Body of pancreas (tissue), 4 donors: ENCODE measurements at places on chromosomes 5 and 9.

- no peaks in the 10 kb centered on the region for H3K27me3 ChIP-seq
- H3K4me1 ChIP-seq, result peaks cover 78% of the 10 kb centered on the region
- DNase-seq, result no peak
- no peaks in the 10 kb centered on the region for H3K36me3 ChIP-seq
- H3K4me3 ChIP-seq, result no peak overlapping the region
Observed at GRCh38 chr5:168307925-168308584, 16.6 kb downstream of the WWC1 start.

DNA sequence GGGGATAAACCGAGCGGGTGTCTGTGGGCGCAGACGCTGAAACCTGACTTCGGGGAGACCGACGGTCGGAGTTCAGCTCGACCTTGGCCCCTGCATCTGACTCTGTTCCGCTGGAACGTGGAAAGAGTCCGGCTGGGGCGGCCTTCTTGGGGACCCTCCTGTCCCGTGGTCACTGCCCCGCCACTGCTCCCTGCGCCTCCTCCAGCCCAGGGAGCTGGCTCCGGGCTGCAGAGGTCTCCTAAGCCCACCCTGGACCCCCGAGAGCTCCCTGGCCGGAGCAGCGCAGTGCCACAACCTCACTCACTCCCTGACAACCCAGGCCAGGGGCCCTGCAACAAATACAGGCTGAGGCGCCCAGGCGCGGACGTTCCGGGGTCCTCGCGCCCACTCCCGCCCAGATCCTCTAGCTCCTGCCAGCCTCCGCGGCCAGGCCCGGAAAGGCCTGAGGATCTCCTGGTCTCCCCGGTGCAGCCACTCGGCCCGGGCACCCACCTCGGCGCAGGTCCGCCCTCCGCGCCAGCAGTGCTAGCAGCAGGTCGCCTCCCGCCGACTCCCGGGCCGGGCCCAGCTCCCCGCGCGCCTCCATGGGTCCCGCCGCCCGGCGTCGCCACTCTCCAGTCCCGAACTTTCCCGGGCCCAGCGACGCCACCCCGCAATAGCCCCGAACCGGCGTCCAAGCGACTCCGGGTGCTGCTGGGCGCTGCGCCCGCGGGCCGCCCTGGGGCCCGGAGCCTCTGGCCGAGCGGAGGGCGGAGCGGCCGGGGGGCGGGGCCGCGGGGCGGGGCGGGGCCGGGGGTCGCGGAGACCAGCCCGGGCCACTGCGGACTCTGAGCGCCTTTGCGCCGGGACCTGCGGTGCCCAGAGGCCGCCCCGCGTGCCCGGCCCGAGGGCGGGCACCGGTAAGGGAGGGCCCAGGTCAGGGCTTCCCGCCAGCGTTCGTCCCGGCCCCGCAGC, 2.2 kb downstream of the LHX3 start:
- DNase-seq, result no peak
- H3K4me3 ChIP-seq, result no peak overlapping the region
- H3K36me3 ChIP-seq, result no peaks in the 10 kb centered on the region
- H3K27me3 ChIP-seq, result peaks cover 42% of the 10 kb centered on the region
- no peak overlapping the region for H3K27ac ChIP-seq
- H3K4me1 ChIP-seq, result peaks cover 14% of the 10 kb centered on the region

DNA sequence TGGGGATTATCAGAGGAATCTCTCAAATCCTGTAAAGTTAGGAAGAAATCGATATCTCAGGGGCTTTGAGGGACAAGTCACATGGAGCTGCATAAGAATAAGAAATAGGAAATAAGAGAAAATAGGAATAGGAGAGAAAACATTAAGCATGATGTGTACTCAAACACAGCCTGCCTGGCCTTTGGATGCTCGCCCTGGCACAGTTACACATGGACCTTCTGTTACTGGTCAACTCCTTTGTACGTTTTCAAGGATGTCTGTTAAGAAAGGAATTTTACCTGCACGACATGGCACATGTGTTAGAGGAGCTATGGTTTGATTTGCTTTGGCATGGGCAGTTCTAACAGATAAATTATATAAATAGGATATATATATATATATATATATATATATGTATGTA, 321.2 kb downstream of the CDH12 start:
- no peaks in the 10 kb centered on the region for H3K4me1 ChIP-seq
- no peaks in the 10 kb centered on the region for H3K36me3 ChIP-seq
- no peak overlapping the region for H3K4me3 ChIP-seq
- H3K27me3 ChIP-seq, result no peaks in the 10 kb centered on the region
- H3K27ac ChIP-seq, result no peak overlapping the region
- DNase-seq, result no peak

GRCh38 chr5:115260248-115260647, 2.4 kb downstream of the PGGT1B start:
- no peak overlapping the region for H3K4me3 ChIP-seq
- H3K27me3 ChIP-seq, result no peaks in the 10 kb centered on the region

DNA sequence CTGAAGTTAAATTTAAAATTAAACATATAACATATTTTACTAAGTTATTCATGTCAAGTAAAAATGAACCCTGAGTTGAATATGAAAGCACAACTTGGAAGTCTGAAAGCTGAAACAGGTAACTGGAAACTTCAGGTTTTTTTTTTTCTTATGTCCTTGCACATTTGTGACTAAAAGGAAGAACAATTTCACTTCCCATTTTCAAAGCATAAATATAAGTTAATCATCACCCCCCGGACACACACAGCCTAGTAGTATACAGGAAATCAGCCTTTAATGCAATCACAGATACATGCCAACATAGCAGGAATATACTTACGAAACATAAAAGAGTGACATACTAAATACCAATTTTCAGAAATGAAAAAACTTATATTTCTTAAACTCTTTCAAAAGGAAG, 225.9 kb downstream of the RFX3 start:
- H3K4me1 ChIP-seq, result no peaks in the 10 kb centered on the region
- H3K27ac ChIP-seq, result no peak overlapping the region
- H3K36me3 ChIP-seq, result no peaks in the 10 kb centered on the region
- H3K27me3 ChIP-seq, result no peaks in the 10 kb centered on the region
- H3K4me3 ChIP-seq, result no peak overlapping the region

- peaks cover 44% of the 10 kb centered on the region for H3K4me1 ChIP-seq
- H3K27ac ChIP-seq, result no peak overlapping the region
- H3K4me3 ChIP-seq, result peak overlapping the region; percentile 83
- H3K36me3 ChIP-seq, result no peaks in the 10 kb centered on the region
- DNase-seq, result no peak
- no peaks in the 10 kb centered on the region for H3K27me3 ChIP-seq
Observed at GRCh38 chr9:126861707-126862103, 1.3 kb downstream of the ZBTB34 start.

DNA sequence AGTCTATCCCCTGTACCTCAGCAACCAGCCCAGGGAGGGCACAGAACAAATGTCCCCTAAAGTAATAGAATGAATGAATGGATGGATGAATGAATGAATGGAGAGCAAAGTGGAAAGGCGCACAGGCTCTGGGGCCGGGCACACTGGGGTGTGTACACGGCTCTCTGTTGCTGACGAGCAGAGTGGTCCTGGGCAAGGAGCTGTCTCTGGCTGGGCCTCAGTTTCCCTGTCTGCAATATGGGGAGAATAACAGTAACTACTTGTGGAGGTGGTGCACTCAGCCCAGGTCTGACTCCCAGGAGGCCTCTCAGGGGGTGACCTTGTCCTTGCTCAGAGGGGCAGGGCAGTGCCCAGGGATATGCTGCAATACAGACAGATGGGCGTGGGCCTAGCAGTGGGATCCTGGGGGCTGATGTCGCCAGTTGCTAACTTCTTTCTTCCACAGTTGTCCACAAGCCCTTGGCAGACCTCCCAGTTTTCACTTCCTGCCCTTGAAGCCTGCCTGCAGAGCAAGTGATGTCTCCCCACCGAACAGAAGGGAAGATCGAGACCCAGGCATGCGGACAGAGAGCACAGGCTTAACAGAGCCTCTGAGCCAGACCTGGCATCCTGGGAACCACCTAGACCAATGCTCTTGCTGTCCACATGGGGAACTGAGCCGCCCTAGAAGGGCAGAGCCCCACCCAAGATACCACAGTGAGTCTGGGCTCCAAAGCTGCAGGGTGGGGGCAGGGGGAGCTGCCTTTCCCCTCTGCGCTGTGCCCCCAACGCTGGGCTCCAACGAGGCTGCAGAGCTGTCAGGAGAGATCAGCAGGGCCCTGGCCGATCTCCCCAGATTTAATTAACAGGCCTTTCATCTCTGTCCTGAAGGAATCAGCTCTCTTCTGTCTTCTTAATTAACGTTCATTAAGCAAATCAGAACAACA, 13.6 kb upstream of the LAMC3 start:
- H3K36me3 ChIP-seq, result no peaks in the 10 kb centered on the region
- DNase-seq, result peak; percentile 52
- no peak overlapping the region for H3K4me3 ChIP-seq
- H3K4me1 ChIP-seq, result no peaks in the 10 kb centered on the region

GRCh38 chr9:81264516-81264915, 424.8 kb downstream of the TLE1 start:
- H3K27me3 ChIP-seq, result no peaks in the 10 kb centered on the region
- H3K4me3 ChIP-seq, result no peak overlapping the region
- H3K36me3 ChIP-seq, result no peaks in the 10 kb centered on the region
- no peak overlapping the region for H3K27ac ChIP-seq
- H3K4me1 ChIP-seq, result no peaks in the 10 kb centered on the region

GRCh38 chr9:126721564-126721981, 83.3 kb upstream of the ZBTB43 start:
- DNase-seq, result no peak
- no peaks in the 10 kb centered on the region for H3K36me3 ChIP-seq
- H3K4me1 ChIP-seq, result peaks cover 15% of the 10 kb centered on the region
- no peak overlapping the region for H3K4me3 ChIP-seq
- no peaks in the 10 kb centered on the region for H3K27me3 ChIP-seq

DNA sequence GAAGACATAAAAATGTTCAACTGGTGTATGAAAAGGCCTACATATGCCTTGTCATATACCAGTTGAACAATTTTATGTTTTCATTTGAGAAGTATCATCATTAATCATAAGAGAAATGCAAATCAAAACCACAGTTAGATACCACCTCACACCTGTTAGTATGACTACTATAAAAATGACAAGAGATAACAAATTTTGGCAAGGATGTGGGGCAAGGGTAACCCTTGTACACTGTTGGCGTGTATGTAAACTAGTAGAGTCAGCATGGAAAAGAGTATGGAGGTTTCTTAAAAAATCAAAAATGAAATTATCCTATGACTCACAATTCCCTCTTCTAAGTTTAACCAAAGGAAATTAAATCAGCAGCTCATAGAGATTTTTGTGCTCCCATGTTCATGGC, 250.4 kb upstream of the ST8SIA4 start:
- no peaks in the 10 kb centered on the region for H3K4me1 ChIP-seq
- no peak for DNase-seq
- no peaks in the 10 kb centered on the region for H3K27me3 ChIP-seq
- H3K36me3 ChIP-seq, result no peaks in the 10 kb centered on the region
- H3K4me3 ChIP-seq, result no peak overlapping the region

GRCh38 chr5:154972476-154973080, 31.7 kb downstream of the MRPL22 start:
- no peak for DNase-seq
- no peaks in the 10 kb centered on the region for H3K27me3 ChIP-seq
- peaks cover 2% of the 10 kb centered on the region for H3K36me3 ChIP-seq
- no peak overlapping the region for H3K4me3 ChIP-seq
- H3K27ac ChIP-seq, result no peak overlapping the region
- no peaks in the 10 kb centered on the region for H3K4me1 ChIP-seq

- H3K27ac ChIP-seq, result no peak overlapping the region
- H3K4me3 ChIP-seq, result no peak overlapping the region
- no peaks in the 10 kb centered on the region for H3K27me3 ChIP-seq
- peaks cover 52% of the 10 kb centered on the region for H3K4me1 ChIP-seq
- no peak for DNase-seq
Observed at GRCh38 chr9:88996921-88997235, 5.6 kb downstream of the S1PR3 start.

GRCh38 chr5:115840873-115841272, 492 bp downstream of the ATG12 start:
- no peaks in the 10 kb centered on the region for H3K36me3 ChIP-seq
- peak overlapping the region; percentile 52 for H3K4me3 ChIP-seq
- H3K27me3 ChIP-seq, result no peaks in the 10 kb centered on the region
- DNase-seq, result no peak
- peak overlapping the region; percentile 93 for H3K27ac ChIP-seq

GRCh38 chr9:128505414-128505765, 871 bp downstream of the GLE1 start:
- peak overlapping the region; percentile 92 for H3K27ac ChIP-seq
- no peak overlapping the region for H3K4me3 ChIP-seq
- peaks cover 9% of the 10 kb centered on the region for H3K36me3 ChIP-seq
- H3K4me1 ChIP-seq, result peaks cover 22% of the 10 kb centered on the region

DNA sequence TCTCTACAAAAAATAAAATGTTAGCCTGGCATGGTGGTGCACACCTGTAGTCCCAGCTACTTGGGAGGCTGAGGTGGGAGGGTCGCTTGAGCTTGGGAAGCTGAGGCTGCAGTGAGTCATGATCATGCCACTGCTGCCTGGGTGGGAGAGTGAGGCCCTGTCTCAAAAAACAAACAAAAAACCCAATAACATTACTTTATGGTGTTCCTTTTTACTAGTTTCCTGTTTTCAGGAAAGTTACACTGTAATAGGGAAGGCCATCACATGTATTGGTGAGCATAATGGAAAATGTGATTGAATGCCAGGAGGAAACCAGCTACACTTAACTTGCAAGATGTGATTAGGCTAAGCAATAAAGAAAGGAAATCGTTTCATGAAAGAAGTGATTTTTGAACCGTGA, 42.7 kb downstream of the SV2C start:
- no peaks in the 10 kb centered on the region for H3K4me1 ChIP-seq
- H3K36me3 ChIP-seq, result no peaks in the 10 kb centered on the region
- DNase-seq, result no peak
- H3K27ac ChIP-seq, result no peak overlapping the region
